AG04450 (cell line): ENCODE measurements at places on chromosomes 6 and 20.

DNA sequence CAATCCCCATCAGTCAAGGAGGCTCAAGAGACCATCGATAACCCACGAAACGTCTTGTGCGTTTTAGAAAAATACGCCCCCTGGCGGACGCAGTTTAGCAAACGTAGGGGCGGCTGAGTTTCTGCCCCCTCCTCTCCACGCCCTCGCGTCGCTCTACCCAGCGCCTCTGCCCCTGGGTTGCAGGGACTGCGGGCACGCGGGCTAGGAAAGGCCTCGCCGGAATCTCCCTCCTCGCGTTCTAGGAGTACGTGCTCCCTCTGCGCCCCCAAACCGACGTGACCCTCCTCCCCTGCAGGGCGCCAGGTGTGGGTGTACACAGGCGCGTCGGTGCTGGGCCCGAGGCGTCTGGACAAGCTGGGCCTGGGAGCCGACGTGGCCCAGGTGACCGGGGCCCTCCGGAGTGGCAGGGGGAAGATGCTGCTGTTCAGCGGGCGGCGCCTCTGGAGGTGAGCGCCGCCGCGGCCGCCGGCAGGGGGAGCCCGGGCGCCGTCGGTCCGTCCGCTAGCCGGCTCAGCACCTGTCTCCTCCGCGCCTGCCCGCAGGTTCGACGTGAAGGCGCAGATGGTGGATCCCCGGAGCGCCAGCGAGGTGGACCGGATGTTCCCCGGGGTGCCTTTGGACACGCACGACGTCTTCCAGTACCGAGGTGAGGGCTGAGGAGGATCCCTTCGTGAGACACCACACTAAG lies 5.3 kb downstream of the MMP9 start:
- no peak for DNase-seq

- DNase-seq, result no peak
Measured at GRCh38 chr20:25239387-25240370, 8.2 kb upstream of the PYGB start.

- no peak for DNase-seq
Measured at GRCh38 chr6:29763491-29764289, 40.5 kb downstream of the HLA-F start.

GRCh38 chr6:147970970-147971369 lies 371.7 kb upstream of the SASH1 start:
- DNase-seq, result no peak

GRCh38 chr20:53223626-53224172 lies 251.5 kb downstream of the TSHZ2 start:
- no peak for DNase-seq

GRCh38 chr6:10412461-10413261 lies 2.2 kb downstream of the TFAP2A start:
- no peak for DNase-seq

DNA sequence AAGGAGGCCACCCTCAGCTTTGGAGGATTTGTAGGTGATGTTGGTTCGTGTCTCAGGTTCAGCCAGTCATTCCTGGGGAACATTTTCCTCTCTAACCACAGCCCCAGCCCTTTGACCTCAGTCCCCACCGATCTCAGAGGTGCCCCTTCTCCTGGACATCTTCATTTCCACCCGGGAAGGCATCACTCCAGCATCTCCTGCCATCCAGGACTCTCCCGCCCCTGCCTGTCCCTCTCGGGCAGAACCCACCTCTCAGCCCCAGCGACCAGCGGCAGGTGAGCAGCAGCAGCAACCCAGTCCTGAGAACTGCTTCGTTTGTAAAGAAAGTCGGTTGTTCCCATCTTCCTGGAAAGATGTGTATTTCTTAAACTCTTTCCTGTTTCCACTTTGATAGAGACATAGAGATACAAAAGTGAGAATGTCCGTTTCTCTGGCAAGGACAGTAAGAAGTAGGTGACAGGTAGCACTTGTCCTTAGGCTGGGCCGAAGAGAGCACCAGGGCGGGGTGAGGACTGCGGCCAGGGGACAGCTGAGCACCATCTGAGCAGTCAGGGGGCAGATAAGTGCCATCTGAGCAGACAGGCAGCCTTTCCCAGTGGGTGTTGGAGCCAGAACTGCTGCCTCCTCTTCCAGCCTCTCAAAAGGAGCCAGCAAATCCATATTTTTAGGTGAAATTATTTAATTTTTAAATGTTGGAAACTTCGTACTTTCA lies 142.2 kb downstream of the CDH4 start:
- DNase-seq, result no peak

DNA sequence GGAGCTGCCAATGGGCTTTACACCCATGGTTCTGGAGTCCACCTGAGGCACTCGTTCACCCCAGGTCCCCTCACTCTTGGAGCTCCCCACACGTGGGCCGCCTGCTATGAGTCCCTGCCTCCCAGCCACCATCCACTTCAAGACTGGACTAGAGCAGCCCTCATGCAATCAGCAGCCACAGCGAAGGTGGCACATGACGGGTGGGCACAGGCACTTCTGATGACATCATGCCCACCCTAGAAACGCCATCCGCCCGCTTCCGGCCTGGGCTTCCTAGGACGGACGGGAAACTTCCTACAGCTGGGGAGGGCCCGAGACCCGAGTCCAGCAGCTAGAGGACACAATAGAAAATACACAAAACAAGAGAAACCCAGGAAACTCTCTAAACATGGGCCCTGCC lies 85.5 kb downstream of the PDE10A start:
- DNase-seq, result no peak

GRCh38 chr20:33490934-33491656 lies 1.2 kb downstream of the CBFA2T2 start:
- DNase-seq, result no peak

DNA sequence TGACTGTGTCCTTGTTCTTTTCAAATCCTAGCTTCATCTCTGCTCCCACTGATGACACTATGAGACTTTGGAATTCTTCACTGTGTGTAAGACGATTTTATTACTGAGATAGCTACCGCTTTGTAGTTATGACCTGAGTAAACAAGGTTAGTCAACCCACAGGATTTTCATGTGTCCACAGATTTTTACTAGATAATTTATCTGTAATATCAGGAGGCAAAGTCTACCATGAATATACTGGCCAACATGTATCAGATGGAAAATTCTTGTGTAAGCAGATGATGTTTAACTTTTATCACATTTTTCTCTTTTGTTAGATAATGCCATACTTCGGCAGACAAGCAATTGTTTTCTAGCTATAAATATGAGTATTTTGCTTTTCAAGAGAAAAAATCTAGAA lies 119.8 kb downstream of the SGK1 start:
- no peak for DNase-seq

DNA sequence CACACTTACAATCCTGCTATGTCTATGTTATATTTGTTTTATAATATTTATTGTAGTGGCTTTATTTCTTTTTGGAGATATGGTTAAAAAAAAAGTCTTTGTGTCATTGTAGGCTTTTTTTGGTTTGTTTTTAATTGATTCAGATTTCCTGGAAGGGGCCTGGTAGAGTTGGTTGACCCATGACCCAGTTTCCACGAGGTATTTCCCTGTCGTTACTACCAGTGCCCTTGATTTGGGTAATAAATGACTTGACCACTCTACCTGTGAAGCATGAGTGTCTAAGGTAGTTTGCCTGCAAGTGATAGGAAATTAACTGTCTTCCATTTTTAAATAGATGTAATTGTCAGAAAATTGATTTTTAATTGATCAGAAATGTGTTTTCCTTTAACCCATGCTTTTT lies 121.0 kb downstream of the JARID2 start:
- DNase-seq, result no peak
